HAP-1 (cell line): ENCODE measurements at places on chromosomes 11 and 22.

DNA sequence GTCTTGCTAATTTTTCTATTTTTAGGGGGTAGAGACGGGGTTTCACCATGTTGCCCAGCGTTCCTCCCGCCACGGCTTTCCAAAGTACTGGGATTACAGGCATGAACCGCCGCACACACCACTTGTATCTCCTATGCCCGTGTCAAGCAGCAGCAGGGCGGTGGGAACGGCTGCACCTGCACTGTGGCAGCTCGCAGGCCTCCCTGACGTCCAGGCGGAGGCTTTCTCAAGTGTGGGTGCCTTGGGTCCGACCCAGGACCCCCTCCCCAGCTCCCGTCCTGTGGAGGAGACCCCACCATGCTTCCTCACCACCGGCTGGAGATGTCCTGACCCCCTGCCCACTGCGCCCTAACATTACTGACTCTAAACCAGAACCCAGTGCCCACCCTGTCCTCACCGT is 25.7 kb downstream of the TSPAN4 start:
- no peak for DNase-seq

- no peak for DNase-seq
These were observed 6.7 kb downstream of the KCNE3 start for GRCh38 chr11:74460481-74461154.

DNA sequence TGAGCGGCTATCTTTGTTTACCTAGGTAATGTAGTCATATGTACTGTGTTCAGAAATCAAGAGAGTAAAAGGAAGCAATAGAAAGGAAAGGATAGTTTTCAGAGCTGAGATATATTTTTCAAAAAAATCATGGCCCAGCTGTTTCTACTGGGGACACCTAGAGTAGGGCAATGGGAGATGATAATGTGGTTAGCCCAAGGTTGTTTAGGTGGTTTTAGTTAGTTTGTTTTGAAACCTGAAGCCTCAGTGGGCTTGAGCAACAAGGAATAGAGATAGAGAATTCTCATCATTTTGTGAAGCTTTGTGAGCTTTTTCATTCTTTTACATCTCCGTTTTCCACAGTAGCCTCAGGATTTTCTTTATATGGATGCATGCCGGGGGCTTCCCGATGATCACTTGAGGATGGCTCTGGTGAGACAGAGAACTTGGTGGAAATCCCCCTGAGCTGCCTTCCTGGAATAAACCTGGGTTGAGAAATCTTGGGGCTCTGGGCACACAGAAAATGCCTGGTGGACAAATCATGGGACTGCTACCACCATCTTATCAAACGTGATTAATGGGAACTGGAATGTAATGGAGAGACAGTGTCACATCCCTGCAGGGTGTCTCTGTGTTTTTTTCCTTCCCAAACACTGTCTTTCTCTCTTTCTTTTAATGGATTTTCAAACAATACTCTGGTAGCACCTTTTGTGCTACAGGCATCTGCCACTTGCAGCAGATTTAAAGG is 49.0 kb downstream of the ARHGAP42 start:
- DNase-seq = no peak

DNA sequence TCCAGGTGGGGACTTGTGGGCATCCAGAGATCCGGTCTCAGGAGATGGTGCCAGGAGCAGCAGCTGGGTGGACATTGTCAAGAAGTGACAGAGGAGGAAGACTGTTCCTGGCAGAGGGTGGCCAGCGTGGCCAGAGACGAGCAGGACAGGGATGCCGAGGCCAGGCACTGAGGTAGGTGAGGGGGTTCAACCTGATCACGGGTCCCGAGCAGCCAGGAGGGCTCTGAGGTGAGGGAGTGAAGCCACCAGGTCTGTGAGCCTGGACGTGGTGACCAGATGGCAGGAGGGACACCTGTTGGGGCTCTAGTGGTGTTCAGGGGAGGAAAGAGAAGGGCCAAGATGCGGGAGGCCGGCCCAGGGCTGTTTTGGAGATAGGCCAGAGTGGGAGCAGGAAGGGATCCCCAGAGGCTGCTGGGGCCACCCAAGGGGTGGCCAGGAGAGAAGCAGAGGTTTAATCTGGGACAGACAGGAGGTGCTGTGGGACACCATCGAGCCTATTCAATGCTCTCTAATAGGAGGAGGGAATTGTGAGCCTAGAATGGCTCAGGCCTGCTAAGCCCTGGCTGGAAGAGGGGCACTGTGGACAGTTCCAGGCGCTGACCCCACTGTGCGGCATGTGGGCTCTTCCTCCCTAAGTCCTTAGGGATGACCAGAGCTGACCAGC is 6.3 kb downstream of the PPM1F start:
- no peak for DNase-seq

GRCh38 chr11:57647960-57648800 is 1.5 kb downstream of the YPEL4 start:
- no peak for DNase-seq

DNA sequence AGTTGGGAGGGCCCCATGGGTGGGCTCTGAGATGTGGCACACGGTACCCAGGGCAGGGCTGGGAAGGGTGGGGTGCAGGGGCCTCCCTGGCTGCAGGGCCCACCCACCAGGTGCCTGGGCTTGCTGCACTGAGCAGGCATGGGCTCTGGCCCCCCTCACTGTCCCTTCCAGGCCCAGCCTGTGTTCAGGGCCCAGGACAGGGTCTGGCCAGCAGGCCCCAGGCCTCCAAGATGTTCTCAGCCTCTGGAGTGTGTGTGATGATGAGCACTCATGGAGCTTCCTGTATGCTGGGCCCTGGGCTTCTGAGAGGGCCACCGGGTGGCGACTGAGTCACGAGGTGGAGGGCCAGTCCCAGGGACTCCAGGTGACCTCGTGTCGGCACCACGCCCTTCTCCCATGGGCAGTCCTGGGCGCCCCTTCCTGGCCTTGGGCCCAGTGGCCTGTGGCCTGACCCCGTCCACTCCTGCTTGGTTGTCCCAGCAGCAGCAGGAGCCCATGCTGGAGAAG is 55.9 kb upstream of the CCDC188 start:
- DNase-seq = no peak

GRCh38 chr22:45469281-45470073 is 33.2 kb upstream of the FBLN1 start:
- peak; percentile 67 for DNase-seq

DNA sequence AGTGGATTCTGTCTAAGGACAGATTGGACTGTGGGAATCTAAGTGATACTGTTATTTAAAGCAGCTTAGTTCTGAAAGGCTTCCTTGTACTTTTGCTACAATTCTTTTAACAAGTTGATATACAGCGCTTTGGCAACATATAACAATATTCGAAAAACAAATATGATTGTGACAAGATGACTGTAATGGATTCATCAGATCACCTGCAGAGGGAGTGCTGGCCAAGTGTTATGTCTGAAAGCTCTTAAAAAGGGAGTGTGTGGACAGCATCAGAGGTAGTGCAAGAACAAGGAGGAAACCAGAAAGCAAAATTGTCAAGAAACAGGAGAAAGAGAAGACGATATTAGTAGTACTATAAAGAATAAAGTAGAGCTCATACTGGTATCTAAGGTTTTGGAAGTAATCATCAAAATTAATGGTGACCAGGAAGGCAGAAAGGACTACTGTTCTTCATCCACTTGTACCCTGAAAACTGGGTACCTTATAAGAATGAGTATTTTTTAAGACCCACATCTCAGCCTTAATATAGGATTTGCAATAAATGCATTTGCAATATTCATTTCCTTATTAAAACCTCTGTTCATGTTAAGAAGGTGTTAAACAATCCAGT is 1112.0 kb upstream of the CCDC90B start:
- peak; percentile 54 for DNase-seq

DNA sequence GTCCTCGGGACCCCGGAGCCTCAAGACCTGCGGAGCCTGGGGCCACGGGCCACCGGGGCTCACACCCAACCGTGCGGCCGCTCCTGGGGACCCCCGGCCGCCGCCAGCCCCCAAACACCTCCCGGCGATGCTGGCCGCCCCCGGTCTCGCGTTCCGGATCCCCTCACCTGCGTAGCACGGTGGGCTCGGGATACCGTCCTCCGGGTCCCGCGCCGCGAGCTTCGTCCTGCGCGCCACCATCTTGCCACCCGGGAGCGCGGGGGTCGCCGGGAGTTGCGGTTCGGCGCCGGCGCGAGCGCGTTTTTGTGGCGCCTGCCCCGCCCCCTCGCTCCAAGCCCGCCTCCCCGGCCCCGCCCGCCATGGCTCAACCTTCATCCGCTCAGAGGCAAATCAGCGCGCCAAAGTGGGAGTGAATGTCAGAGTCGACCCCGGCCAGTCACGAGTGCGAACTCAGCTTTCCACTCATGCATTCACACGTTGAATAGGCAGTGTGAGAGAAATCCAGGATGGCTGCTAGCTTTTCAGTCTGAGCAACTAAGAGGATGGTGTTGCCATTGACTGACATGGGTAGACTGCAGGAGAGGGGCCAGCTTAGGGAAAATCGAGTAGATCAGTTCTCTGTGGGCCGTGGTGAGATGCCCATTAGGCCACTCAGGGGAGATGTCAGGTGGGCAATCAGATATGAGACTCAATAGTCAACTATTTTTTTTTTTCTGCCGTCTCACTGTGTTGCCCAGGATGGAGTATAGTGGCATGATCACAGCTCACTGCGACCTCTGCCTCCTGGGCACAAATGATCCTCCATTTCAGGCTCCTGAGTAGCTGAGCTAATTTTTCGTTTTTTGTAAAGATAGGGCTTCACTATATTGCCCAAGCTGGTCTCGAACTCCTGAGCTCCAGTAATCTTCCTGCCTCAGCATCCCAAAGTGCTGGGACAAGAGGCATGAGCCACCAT is 28.3 kb downstream of the SERHL2 start:
- DNase-seq = peak; percentile 67

DNA sequence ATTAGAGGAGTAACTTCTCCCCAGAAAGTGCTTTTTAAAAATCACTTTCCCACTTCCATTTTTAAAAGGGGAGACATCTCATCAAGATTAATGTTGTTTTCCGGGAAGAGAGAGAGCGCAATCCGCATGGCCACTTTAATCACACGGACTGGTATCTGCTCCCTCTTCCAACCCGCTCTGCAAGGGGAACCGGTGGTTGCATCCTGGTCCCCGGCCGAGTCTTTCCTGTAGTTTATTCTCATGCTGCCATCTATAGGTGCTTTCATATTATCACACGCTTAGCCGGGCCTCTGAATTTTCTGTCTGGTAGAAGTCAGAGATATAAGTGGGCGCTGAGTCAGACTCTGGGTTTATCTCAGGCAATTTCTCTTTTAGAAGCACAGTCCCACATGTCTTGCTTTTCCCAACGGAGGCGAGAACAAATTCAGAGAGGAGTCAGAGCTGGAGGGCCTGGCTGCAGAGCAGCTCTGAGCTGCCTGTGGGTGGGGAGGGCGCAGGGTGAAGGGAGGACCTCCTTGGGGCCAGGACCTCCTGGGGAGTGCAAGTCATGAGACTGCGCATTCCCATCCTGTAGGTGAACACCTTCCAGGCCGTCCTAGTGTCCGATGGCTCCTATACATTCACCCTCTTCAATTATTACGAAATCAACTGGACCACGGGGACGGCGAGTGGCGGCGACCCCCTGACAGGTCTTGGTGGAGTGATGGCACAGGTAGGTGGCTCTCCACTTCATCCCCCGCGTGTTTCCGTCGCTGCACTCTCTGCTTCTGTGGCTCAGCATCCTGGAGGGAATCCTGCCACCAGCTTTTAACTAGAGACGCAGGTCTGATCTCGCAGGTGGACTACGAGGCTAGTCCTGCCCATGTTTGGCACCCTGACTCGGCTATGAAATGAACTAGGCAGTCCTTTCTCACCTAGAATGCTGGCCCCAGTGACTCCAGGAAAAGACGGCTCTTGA is 11.7 kb downstream of the TECTA start:
- peak; percentile 77 for DNase-seq

GRCh38 chr22:16603448-16603768 is 10.8 kb upstream of the CCT8L2 start:
- no peak for DNase-seq

- no peak for DNase-seq
These were observed 80.5 kb upstream of the GDPD4 start for GRCh38 chr11:77381729-77382665.

GRCh38 chr11:74427384-74427886 is 29.2 kb upstream of the PGM2L1 start:
- no peak for DNase-seq

DNA sequence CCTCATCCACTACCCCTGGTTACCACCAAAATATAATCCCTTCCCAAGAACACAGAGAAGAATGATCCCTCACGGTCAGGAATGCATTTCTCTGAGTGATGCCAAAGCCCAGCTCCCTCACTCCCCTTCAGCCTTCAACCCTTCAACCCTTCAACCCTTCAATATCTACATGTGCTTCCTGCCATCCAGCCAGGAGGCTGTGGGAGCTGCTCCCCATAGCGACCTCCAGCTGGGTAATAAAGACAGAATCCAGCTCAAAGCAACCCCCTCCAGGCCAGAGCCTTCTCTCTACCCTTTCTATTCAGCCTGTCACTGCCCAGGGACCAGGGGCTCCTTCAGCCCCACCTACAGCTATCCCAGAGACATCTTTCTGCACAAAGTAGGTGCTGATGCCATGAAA is 2.7 kb downstream of the ARHGAP1 start:
- no peak for DNase-seq

- no peak for DNase-seq
These were observed 62.1 kb upstream of the PHOX2A start for GRCh38 chr11:72305891-72306585.

DNA sequence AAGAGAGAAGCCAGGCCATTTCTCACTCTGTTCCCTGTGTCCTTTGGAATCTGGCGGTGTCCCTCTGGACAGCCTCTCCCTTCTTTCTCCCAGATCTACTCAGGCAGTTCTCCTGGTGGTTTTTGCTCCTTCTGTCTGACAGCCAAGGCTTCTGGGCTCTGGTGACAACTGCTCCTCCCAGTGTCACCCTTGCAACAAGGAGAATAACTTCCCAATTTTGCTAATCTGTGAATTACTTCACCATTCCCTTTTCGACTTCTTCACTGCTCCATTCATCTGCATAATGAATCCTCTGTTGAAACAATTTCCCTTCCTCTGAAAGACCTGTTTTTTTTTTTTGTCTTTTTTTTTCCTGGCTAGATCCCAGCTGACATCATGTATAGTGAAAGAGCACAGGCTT is 56.3 kb upstream of the PDE3B start:
- no peak for DNase-seq

GRCh38 chr22:32824531-32825312 is 23.2 kb downstream of the TIMP3 start:
- DNase-seq = no peak
